Spinal cord (tissue), 10 donors: ENCODE measurements at places on chromosomes 4 and X.

DNA sequence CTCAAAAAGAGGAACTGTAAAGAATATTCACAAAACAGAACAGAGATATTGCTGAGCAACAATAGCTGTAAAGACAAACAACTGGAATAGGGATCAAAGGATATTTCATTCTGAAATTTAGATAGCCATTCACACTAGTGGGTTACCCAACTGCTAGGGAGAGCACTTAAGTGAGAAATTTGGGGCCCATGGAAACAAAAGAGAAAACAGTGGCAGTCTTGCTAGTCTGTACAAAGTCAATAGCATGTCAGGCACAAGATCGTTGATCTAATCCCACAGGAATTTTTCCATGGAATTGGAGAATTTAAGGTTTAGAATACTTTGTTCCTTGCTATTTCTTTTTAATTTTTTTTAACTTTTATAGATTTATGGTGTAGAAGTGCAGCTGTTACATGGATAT, 467.0 kb downstream of the PCDH18 start:
- no peak for DNase-seq

- DNase-seq: no peak
These were observed 451.5 kb upstream of the FAT1 start for GRCh38 chr4:187175197-187175596.

- DNase-seq: peak; percentile 48
These were observed 19.3 kb upstream of the SLC9A7 start for GRCh38 chrX:46777971-46778810.

- no peak for DNase-seq
These were observed 1012.5 kb upstream of the LCORL start for GRCh38 chr4:19033816-19034733.

GRCh38 chr4:4859325-4859798, at the start of gene MSX1:
MSX1 (plus strand) TSS chr4:4859665; CDS start chr4:4859900, 235 bp downstream.
- peak; percentile 78 for DNase-seq
